ENCODE measurements at places on chromosomes 2 and 18.

GRCh38 chr2:36781907-36782720 is 85.6 kb downstream of the VIT start:
- no peak for DNase-seq

GRCh38 chr2:18883616-18884456 is 294.5 kb upstream of the NT5C1B start:
- no peak for DNase-seq

DNA sequence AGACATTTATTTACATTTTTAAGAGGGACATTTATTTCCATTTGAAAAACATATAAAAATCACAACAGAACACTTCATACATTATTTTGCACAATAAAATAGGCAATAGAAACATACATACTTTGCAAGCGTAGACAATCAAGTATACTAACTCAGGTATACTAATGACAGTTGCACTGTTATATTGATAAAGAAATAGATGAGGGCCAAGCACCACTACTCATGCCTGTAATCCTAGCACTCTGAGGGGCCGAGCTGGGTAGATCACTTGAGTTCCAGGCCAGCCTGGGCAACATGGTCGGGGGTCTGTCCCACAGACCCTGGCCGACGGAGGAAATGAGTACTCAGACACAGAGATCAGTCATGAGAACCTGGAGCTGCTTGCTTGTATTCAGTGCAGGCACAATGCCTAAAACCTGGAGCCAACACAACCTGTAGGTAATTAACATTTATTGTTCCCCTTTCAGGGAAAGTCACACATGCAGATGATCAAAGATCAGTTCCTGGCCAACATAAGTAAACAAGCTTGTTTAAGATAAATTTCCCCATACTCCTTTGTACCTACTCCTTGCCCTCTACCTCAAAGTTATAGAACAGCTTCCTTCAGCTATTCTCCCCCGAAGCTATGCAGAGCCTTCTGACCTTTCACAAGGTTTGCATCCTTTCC is 1960.2 kb downstream of the SUCLG1 start:
- DNase-seq, result no peak

GRCh38 chr18:53442415-53442783 is 782.1 kb downstream of the MBD2 start:
- DNase-seq, result no peak

- DNase-seq, result no peak
Measured at GRCh38 chr2:173762221-173762620, 203.0 kb downstream of the SP3 start.

GRCh38 chr2:196153480-196153879 is 17.9 kb downstream of the STK17B start:
- no peak for DNase-seq

GRCh38 chr2:31014516-31014915 is 123.7 kb downstream of the GALNT14 start:
- DNase-seq, result no peak

GRCh38 chr2:164495491-164496223 is 125.6 kb downstream of the GRB14 start:
- DNase-seq, result no peak

DNA sequence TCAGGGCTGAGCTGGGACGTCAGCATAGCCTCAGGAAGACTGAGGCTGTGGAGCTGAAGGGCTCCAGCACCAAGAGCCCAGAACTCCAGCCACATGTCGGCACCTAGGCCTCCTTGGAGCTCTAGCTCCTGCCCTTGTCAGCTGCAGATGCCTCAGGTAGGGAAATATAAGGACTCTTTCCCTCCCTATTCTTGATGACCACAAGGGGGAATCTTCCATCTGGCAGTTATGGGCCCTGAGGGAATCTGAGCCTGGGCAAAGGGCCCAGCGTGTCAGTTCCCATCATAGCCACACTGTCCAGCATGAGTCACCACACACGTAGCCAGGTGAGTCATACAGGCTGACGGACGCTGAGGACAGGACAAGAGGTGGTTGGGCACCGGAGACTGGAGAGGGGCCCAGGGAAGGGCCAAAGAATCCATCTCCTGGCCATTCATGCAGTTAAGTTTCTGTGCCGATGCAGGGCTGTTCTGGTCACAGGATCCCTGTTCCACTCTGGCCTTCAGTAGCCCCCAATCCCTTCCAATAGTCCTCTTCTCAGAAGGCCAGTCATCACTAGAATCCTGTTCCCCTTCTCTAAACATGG is 1.8 kb downstream of the MPV17 start:
- no peak for DNase-seq

GRCh38 chr2:145598434-145598833 is 1078.5 kb upstream of the ZEB2 start:
- no peak for DNase-seq

GRCh38 chr18:34084635-34085034 is 140.1 kb downstream of the NOL4 start:
- DNase-seq, result no peak

- DNase-seq, result no peak
Measured at GRCh38 chr2:203814661-203815540, 52.7 kb upstream of the CTLA4 start.

DNA sequence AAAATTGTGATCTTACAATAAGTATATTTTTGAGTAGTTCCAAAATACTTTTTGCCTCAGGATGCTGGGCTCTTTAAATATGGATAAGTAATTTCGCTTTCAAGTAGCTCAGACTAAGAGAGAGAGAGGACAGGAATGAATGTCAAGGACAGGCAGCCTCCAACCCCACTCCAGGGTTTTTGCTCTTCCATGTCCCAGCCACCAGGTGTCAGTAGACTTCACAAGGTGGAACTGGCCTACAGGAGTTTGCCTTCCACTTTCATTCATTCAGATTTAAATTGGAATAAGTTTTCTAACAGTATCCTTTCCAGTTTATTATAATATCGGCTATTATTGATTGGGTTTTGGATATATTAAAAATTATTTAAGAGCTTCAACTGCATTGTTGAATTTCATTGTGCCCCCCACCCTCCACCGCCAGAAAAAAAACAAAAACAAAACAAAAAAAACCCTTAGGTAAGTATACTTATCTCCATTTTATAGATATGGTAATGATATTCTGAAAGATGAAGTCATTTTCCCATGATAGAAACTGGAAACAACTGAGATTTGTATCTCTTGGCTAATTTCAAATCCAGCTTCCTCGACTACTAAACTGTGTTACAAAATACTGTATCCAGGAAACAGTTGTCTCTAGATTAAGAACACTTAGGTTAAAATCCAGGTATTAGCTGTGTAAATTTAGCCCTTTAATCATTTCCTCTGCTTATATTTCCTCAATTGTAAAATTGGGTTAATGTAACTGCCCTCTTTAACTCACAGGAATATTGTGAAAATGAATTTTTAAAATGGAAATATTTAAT is 793.1 kb downstream of the ERBB4 start:
- DNase-seq, result no peak

DNA sequence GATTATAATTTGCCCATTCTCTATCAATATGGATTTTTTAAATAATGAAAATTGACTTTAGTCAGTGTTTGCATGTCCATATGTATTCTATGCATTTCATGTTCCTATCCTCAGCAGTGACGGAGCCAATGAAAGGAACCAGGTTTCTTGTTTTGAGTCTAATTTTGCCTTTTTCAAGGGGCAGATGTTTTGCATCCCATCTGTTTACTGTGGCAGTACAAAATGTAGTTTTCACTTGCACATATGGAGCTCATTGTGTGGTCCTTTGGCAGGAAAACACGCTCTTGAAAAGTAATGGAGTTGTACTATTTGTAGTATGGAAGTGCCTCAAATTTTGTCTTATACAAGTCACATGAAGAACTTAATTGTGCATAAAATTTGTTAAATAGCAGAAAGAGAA is 127.8 kb downstream of the AGPS start:
- DNase-seq, result no peak

GRCh38 chr2:86047575-86048382 is 57.9 kb downstream of the POLR1A start:
- DNase-seq, result no peak

Measured in bone marrow (tissue), 2 donors.